ENCODE measurements at places on chromosomes 6 and 20.

DNA sequence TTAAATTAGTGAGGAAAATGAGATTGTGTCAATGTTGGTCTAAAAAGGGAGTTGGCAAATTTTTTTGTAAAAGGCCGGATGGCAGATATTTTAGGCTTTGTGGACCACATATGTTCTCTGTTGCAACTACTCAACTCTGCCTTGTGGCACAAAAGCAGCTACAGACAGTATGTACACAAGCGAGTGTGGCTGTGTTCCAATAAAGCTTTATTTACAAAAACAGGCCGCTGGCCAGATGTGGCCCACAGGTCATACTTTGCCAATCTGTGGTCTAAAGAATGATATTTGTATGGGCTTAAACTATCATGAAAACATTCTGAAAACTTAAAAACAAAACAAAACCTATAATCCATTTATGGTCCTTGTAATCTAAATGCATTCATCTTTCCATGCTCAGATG is 228.3 kb downstream of the CLIC5 start:
- DNase-seq = no peak

DNA sequence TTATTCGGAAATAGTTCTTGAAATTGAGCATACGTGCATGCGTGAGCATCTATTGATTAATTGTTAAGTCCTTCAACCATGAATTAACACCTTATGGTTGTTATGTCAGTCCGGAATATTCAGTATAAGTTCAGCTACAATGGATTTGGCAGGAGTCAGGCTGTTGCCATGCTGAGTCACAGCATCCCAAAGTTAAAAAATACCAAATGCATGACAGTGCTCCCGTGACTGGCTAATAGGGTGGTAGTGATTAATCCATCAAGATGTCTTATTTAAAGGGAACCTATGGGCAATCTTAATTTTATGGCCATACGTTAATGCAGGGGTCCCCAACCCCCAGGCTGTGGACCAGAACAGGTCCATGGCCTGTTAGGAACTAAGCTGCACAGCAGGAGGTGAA is 10.5 kb downstream of the RAE1 start:
- no peak for DNase-seq

DNA sequence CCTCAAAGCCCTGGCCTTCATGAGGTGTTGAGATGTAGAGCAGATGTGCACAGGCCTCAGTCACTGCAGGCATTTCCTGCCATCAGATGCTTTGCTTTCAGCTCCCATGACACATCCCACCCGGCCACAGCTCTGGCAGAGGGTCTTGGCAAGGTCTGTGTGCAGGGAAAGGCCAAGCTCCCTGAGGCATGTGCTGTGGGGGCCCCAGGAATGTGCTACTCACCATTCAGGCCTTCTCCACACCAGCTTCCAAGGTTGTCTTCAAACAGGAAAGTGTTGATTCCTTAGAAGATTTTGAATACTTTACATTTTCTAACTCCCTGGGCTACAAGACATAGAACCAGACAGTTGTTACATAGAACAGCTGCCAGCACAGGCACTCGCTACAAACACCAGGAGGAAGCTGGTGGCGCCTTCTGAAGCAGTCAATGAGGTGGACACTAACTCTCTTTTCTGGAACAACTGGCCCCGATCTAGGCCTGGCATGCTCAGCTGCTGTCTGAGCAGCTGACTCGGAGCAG is 27.8 kb downstream of the CASS4 start:
- DNase-seq = peak; percentile 26

DNA sequence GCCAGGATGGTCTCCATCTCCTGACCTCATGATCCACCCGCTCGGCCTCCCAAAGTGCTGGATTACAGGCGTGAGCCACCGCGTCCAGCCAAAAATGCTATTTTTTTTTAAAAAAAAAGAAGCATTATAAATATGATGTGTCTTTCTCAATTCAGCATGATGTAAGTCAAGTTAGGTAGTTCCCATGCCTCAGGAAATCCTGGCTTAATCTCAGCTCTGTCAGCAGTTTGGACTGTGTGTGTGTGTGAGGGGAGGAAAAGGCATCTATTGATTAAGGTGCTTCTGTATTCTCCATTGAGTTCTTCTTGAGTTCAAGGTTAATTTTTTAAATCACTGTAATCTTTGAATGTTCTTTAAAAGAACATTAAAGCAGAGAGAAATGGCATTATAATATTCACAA is 51.5 kb downstream of the GMDS start:
- no peak for DNase-seq

GRCh38 chr6:83371423-83371822 is 59.4 kb downstream of the ME1 start:
- peak; percentile 66 for DNase-seq

- no peak for DNase-seq
These were observed 1.7 kb downstream of the TULP1 start for GRCh38 chr6:35510916-35511561.

DNA sequence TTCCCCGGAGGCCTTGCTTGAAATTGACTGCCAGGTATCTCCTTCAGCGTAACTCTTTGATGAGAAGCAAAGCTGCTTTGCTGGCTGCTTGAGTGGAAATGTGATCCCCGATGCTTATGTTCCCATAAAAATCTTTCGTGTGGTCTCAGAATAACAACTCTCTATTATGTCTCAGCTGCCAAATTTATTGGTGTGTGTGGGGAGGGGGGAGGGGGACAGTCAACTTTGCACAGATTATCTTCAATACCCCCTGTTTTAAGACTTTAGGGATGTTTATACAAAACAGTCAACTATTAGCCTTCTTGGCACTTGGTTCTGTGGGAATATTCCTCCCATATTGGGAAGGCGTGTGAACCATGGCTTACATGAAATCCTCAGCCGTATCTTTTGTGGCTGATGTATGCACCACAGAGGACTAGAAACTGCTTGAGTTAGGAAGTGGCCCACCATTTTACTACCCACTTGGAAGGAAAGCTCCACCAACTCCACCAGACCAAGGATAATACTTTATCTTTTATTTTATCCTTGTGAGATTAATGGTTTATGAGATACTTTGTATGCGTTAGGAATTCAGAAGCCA is 101.5 kb upstream of the SLC24A3 start:
- no peak for DNase-seq

GRCh38 chr6:17291778-17292177 is 10.6 kb downstream of the RBM24 start:
- DNase-seq = no peak

GRCh38 chr20:41174373-41174772 is 37.0 kb downstream of the PLCG1 start:
- no peak for DNase-seq

DNA sequence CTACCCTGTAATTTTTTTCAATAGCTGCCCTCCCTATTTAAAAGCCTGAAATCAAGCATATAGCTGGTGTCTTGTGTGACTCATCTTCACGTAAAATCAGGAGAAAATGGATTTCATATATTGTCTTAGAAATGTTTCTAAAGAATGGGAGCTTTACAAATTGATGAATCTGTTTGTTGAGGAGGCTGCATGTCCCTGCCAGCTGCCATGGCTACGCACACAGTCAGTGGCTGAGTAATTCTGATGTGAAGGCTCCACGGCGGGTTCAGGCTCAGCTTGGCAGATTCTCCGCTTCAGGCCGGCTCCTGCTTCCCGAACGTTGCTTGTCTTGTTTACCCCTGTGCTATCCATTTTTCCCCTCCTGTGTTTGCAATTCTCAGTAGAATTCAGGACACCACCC is 82.8 kb downstream of the CCDC170 start:
- no peak for DNase-seq

- no peak for DNase-seq
These were observed 612 bp upstream of the AGPAT4 start for GRCh38 chr6:161274488-161274858.
